Muscle of back (tissue), 13 donors: ENCODE measurements at places on chromosomes 1 and 21. TPM values are rescaled to one million over a fixed set of nuclear protein-coding genes. Genes with fewer than 3 reads are reported as not detected.

GRCh38 chr1:87231703-87232367 is 96.8 kb upstream of the LMO4 start:
- DNase-seq, result no peak

- no peak for DNase-seq
Observed at GRCh38 chr1:166738873-166739272, 100.4 kb upstream of the POGK start.

DNA sequence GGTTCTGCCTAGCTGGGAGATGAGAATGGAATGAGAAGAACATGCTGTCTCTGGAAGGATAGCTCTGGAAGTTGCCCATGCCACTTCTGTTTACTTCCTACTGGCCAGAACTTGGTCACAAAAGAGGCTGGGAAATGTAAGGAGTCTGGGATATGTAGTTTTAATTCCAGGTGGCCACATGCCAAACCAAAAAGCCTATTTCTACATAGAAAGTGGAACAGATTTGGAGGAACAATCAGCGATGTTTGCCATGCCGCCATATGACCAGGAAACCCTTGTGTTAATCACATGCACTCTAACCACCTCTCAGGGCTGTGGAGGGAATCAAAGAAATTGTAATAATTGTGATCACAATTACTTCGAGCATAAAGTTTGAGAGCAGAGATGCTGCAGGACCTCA is 10.0 kb upstream of the OLIG2 start:
- no peak for DNase-seq

DNA sequence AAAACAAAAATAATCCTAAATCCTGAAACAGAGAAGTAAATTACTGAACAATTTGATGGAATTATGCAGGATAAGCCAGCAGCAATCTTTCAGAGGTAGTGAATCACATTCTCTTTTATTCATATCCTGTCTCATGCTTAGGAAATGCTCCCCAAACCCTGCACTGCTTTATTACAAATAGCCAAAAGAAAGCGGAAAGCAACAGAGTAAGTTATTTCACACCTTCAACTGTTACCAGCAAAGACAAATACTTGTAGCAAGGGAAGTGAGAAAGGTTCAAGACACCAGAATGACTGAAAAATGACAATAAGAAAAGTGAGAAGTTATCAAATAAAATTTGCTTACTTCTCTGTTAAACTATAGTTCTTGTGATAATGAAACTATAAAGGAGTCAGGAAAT is 6.2 kb downstream of the ZRANB2 start:
- no peak for DNase-seq

DNA sequence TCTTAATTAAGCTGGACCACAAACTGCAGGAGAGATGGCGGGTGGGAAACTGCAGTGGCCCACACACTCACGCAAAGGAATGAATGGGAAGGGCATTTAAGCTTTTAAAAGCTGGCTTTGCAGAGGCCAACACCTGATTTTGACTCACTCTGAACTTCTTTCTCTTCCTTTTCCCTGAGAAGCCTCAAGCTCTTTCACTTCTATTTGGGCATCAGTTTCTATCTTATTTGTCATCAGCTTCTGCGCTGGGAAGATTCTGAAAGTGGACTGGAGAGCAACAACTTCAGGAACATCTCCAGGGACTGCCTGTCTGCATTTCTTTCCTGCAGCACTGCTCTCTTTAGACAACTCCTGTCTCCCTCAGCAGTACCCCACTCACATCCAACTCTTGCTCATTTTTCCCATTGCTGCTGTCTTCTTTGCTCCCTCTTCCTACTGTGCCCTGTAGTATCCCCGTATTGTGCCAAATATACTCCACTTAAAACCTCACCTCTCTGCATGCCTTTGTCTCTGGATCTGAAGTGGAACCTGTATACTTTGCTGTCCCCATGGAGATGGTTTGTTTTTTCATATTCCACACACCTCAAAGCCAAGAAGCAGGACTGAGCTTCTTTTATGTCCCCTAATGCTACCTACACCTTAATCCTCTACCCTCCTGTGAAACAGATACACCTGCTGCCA is 143.3 kb upstream of the JUN start:
- DNase-seq, result no peak

- no peak for DNase-seq
Observed at GRCh38 chr1:246932366-246932700, 585 bp upstream of the AHCTF1 start.

GRCh38 chr1:64664299-64664698 is 80.6 kb upstream of the RAVER2 start:
- no peak for DNase-seq

DNA sequence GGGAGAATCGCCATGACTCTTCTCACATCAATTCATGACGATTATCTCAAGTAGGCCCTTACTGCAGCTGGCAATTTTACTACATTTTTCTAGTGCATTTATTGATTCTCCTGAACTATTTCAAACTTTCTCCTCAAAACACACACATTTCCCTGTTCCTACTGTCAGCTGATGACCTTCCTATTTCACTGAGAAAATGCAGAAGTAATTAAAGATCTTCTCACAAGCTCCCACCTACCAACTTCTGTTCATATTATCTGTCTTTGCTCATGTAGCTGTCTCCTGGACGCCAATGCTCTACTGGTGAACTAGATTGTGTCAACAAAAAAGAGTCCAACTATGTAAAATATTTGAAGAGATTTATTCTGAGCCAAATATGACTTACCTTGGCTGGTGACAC is 36.4 kb upstream of the FASLG start:
- DNase-seq, result no peak

GRCh38 chr1:60449876-60450275 is 376.3 kb upstream of the C1orf87 start:
- DNase-seq, result no peak

DNA sequence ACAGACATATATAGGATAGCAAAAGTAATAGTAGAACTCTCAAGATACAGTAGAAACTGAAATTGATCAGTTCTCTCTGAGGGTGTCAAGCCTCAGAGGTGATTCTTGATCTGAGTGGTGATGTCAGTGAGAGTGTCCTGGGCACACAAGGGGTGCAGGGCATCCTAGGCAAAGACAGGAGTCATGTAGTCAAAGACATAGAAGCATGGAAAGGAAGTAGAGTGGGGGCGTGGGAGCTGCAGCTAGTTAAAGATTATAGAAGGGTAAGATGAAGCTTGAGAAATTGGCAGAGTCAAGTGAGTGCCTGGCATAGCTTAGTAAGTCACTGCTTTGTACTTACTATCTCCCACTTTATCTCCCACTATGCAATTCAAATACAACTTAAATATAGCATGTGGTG is 22.8 kb downstream of the CDC7 start:
- no peak for DNase-seq

DNA sequence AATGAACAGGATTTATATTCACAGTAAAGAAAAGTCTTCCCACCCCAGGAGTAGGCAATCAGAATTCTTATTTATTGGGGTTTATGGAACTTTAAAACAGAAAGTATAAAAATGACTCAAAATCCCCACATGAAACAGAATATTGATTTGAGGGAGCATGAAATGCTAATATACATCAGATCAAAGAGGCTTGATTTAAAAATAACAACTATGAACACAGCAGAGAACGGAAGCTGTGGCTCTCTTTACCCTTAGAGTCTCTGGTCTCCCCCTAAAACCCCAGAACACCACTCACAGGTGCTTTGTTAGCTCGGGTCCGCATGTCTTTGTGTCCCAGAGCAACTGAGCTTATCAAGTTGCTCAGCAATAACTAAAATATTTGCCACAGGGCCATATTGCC is 31.2 kb upstream of the FASLG start:
- no peak for DNase-seq

GRCh38 chr1:33228935-33229487 is 27.3 kb upstream of the ZNF362 start:
- peak; percentile 87 for DNase-seq

- DNase-seq, result no peak
Observed at GRCh38 chr1:26280333-26281042, 602 bp downstream of the SH3BGRL3 start.

- DNase-seq, result no peak
Observed at GRCh38 chr21:36549470-36549869, 69.5 kb upstream of the CLDN14 start.

GRCh38 chr1:197101978-197102377 is 34.9 kb upstream of the F13B start:
- no peak for DNase-seq

DNA sequence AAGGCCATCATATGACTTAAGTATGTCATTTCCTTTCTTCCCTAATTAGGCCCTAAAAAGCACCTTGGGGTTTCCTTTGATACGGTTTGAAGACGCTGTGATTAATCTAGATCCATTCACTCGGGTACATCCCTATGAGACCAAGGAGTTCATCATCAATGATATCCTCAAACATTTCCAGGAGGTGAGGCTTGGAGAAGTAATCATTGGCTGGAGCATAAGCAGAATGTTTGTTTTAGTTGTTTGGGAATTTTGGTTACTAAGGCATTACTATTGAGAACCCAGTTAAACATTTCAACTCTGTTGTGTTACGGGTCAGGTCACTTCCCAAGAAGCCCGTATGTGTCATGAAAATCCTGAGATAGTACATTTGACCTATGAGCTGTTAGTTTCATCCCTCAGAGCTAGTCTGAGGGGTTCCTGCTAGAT is 185.2 kb downstream of the VPS13D start:
- no peak for DNase-seq

DNA sequence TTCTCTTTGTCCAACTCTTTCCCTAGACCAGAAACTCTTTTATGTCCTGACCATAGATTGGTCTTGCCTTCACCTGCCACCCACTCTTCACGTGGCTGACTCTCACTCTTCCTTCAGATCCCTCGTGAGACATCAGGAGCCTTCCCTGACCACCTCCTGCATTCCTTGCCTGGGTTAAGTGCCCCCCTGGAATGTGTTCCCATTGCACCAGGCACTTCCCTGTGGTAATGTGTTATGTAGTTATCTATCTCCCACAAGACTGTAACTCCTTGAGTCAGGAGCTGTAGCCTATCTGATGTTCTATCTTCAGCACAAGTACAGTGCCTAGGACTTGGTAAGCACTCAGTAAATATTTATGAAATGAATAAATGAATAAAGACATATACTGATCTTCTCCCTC is 111.2 kb upstream of the CTTNBP2NL start:
- DNase-seq, result no peak

DNA sequence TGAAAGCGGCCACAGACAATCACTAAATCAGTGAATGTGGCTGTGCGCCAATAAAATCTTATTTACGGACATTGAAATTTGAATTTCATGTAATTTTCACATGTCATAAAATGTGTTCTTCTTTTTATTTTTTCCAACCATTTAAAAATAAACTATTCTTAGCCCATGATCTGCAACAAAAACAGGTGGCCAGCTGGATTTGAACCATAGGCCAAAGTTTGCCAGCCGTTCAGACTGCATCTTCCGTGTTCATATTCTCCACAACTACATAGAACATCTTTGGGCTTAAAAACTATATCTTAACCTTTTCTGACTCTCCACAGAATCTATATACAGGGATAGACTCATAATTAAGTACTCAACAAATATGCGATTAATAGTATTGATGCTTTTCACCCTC is 81.2 kb upstream of the RALGPS2 start:
- no peak for DNase-seq

GRCh38 chr1:53025769-53026112 is 36.3 kb upstream of the PODN start:
- no peak for DNase-seq

- no peak for DNase-seq
Observed at GRCh38 chr1:30058970-30059369, 664.4 kb downstream of the MATN1 start.

CIART gene
- 3.4 TPM for polyA plus RNA-seq

WDR64 gene
- polyA plus RNA-seq, result 0.66 TPM

AMY1B gene
- not detected for polyA plus RNA-seq

LMO4 gene
- polyA plus RNA-seq, result 45.8 TPM

NUP210L gene
- polyA plus RNA-seq, result 0.10 TPM

CDA gene
- polyA plus RNA-seq, result 0.55 TPM

IL24 gene
- 0.47 TPM for polyA plus RNA-seq

AIRE gene
- 0.09 TPM for polyA plus RNA-seq

LPAR3 gene
- 1.3 TPM for polyA plus RNA-seq

CYP4A11 gene
- polyA plus RNA-seq, result 0.12 TPM

PPIAL4G gene
- 0.08 TPM for polyA plus RNA-seq

MFAP2 gene
- 130 TPM for polyA plus RNA-seq

DRAXIN gene
- 0.35 TPM for polyA plus RNA-seq

WDR4 gene
- 7.9 TPM for polyA plus RNA-seq

F13B gene
- not detected for polyA plus RNA-seq

VAMP3 gene
- 73.8 TPM for polyA plus RNA-seq

RNU1-4 gene
- not detected for polyA plus RNA-seq

KCNJ9 gene
- polyA plus RNA-seq, result 0.10 TPM

DFFA gene
- 22.3 TPM for polyA plus RNA-seq
